Mucosa of gallbladder (tissue), 1 donor: ENCODE measurements at places on chromosomes 7 and 10. TPM values are rescaled to one million over a fixed set of nuclear protein-coding genes. Genes with fewer than 3 reads are reported as not detected.

GRCh38 chr7:33354201-33354600, 224.8 kb downstream of the BBS9 start:
- DNase-seq = no peak

DNA sequence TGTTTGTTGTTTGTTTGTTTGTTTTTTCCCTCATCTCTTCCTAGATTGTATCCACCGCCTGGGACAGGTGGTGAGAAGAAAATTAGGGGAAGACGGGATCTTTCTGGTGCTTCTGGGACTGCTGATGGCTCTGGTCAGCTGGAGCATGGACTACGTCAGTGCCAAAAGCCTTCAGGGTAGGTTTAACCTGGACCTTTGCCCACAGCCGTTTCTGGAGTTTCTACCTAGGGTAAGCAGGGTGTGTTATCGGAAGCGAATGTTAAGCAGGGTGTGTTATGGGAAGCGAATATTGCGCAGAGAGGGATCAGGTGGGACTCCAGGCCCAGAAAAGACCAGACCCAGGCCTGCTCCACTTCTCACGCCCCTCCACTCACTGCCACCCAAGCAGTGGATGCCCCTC, 4.7 kb downstream of the CLCN1 start:
- DNase-seq = no peak

DNA sequence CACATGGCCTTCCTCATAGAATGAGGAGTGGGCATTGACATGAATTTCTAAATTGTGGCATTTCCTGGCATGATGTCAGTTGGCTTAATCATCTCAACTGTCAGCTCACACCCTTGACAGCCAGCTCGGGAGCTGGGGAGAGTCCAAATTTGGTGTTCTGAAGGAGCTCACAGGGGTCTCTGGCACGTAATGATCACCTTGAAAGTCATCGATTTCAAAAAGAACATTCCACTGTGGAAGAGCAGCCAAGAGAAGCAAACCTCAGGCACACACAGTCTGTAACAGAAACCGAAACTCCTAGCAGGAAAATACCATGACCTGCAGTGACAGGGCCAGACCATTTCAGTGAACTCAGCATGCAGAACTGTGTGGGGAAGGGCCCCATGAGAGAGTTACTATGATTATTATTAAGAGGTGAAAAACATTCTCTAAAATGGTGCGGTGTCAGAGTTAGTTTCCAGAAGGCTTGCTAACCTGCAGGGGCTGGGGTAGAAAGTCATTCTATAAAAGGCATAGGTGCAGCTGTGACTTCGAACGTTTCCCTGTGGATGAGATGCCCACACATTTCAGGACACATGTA, 26.4 kb upstream of the KLF6 start:
- peak; percentile 57 for DNase-seq

DNA sequence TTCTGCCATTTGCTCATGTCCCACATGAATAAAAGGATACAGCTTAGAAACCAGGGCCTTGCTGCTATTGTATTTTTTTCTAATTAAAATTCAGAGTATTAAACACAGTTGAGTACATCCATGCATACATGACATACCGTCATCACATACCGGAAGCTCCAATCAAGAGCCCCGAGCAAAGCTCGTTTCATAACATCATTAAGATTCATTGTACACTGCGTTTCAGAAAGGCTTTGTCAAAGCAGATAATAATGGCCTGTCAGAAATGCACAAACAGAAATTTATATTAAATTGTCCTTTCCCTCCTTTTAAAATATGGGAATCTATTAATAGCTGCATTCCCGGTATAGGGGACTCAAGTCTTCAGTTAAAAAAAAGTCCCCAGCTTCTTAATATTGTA, 103.4 kb downstream of the PRTFDC1 start:
- DNase-seq = no peak

- DNase-seq = no peak
Measured at GRCh38 chr10:84138478-84139125, 707 bp upstream of the GHITM start.

DNA sequence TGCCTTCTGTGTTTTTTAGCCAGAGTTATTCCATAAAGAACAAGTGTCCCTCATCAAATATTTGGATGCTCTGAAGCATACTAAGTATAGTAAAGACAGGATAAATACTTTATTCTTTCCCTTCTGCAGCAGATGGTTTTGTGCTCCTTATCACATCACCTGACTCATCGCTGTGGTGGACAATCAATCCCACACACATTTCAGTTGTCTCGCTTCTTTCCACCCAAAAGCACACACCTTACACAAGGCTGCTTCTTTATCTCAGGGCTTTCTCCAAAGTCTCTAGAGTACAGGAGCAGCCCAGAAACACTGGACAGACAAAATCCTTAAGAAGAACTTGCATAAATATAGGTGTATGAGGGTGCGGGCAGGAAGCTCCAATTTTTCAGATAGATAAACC, 43.4 kb downstream of the IGF2BP3 start:
- DNase-seq = no peak

- no peak for DNase-seq
Measured at GRCh38 chr7:151240942-151241754, 7.3 kb downstream of the SMARCD3 start.

DNA sequence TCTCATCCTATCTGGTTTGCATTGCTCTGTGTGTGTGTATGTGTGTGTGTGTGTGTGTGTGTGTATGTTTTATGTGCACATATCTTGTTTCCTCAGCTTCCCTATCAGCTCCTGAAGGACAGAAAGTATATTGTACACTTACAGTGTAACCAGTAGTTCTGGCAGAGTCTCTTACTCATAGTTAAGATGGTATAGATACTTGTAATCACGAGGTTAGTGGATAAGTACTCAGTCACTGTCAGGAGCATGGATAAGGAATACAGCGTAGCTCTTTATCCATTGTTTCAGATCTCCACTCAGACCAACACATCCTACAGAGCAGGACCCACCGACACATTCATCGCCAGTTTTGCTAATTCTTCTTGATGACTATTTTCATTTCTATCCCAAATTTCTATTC, 275.0 kb downstream of the TSPAN12 start:
- DNase-seq = no peak

DNA sequence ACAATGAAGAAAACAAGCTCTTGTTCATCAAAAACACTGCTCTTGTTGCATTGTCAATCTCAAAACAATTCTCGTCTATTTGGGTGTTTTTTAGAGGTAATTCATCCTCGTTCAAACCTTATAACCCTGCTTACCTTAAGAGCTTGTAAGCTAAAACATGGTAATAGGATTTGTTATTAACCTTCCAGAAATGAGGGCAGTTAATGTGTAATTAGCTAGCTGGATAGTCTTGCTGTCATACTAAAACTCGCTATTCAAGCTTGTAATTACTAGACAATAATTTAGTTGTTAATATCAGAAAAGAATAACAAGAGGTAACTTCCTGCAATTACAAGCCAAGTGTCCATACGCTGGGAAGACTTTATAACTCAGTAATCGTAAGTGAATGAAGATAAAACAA, 101.6 kb downstream of the UBE2H start:
- DNase-seq = no peak

DNA sequence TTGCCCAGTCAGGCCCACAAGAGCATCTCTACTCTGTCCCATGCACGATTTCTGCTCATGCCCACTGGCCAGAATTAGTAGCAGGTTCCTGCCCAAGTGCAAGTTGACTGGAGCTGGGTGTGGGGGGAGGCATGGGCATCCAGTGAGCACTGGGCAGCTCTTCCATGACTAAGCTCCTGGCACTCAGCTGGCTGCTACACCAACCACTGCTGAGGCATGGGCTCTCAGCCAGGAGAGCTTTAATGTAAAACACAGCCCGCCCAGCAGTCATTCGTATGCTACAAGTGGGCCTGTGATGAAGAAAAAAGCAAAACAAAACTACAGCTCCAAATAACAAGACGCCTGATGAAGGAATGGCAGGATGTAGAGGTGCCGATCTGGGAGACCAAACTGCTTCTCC, 335.4 kb upstream of the PFKP start:
- no peak for DNase-seq

DNA sequence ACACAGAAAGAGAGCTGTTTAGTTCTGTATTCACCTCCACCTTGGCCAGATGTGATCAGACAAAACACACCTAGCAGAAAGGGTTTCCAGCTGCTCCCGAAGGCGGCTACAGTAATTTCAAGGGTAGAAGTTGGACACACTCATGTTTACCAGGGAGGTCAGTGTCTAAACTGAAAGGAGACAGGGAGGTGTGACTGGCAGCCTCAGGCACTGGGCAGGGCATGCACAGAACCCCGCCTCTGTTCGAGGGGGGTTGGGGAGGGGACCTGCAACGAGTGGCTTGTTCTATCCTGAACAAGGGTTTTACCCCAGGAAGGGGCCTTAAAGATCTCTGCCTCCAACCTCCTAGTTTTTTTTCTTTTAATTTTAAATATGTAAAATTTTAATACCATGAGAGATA, 49.6 kb downstream of the BPGM start:
- DNase-seq = no peak

DNA sequence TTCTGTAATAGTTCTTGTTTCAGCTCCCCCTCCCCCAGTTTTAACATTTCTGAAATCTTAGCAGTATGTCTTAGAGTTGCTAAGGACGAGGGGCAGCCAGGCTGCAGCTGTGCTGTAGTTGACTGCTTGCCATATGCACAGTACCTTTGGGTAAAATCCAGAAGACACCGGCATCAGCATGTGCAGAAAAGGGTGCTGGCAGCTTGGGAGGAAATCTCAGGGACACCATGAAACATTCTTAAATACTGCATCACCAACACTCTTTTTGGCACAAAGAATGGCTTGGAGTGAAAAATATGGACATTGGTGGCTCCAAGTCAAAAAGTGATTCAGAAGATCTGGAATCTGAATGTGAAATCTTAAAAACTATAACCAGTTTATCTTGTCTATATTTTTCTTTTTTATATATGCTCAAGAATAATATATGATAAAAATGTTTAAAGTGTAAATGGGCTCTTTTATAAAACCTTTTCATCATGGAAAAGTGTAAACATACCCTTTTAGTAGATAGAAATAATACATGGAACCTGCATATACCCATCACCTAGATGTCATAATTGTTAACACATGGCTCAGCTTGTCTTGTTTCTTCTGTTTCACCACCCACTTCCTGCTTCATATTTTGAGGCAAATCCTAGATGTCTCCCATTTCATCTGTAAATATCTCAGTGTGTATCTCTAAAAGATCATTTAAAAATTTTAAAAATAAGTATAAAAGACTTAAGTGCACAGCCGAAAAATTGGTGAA, 34.4 kb upstream of the ARMS2 start:
- no peak for DNase-seq

GRCh38 chr10:110972231-110973134, 53.1 kb downstream of the SHOC2 start:
- DNase-seq = no peak

DNA sequence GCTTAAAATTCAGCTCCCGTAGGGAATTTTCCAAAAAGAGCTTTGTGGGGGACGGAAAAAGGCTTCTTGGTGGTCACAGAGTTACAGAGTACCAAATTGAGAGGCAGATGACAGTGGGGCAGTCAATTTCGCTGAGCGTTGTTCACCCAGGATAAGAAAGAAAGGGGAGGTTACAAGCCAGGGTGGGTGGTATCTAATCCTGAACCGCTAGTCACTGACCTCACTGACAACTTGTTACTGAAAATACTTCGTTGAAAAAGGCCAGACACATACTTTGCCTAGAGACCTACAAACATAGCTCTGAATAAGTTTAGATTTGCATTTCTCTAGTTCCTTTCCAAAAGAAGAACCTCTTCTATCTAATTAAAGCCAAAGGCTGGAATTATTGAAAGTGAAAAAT, at the start of gene CTNNA3:
TSS of gene CTNNA3 (minus strand) at position 167 of the 400 bp plus-strand sequence.
- no peak for DNase-seq

- no peak for DNase-seq
Measured at GRCh38 chr10:77556990-77557601, 80.5 kb downstream of the KCNMA1 start.

DNA sequence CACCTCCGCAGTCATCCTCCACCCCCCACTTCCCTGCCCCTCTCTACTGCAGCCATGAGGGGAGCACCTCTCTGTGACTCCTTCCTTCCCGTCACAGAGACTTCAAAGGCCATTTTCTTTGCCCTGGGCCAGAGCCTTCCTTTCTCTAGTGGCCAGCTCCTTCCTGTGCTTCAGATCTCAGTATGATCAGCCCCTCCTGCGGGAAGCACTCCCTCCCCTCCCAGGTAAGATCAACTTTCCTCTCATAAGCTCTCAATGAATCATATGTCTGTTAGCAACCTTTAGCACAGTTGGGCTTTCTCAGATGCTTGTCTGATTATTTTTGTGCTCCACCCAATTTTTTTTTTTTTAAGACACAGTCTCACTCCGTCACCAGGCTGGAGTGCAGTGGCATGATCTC, 241.0 kb upstream of the PRSS1 start:
- DNase-seq = peak; percentile 38

GRCh38 chr7:144842377-144842851, 6.6 kb upstream of the TPK1 start:
- peak; percentile 55 for DNase-seq

- no peak for DNase-seq
Measured at GRCh38 chr10:59944339-59944935, 38.1 kb upstream of the CCDC6 start.

DNA sequence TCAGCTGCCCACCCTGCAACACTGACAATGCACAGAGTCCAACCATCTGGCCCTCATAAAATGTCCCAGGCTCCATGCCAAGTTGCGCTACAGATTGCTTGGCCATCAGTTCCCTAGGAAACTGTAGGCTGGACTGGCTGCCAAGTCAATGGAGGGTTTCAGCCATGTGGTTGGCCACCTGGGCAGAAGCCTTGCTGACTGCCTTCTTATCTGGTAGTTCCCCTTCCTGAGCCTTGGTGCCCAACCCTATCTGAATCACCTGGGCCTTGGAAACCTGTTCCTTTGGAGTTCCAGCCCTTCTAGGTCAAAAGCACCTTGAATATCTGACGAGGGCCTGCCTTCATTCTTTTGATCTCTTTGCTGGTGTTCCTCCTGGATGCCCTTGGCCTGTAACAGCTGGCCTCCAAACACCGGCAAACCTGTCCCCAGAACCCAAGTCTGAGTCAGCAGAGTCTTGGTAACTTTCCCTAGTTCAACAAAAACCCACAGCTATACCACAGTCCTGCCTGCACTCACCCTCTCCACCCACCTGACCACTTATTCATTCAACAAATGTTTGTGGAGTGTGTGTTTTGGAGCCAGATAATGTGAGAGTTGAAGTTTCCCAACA, 37.4 kb upstream of the KDM7A start:
- peak; percentile 39 for DNase-seq

- no peak for DNase-seq
Measured at GRCh38 chr10:62231371-62231770, 37.3 kb downstream of the RTKN2 start.

GRCh38 chr7:29278337-29279069, 83.9 kb downstream of the CHN2 start:
- DNase-seq = no peak

- DNase-seq = no peak
Measured at GRCh38 chr7:73573276-73573675, 5.1 kb downstream of the TBL2 start.

RBP4 gene
- total RNA-seq = 59.9 TPM

NRP1 gene
- total RNA-seq = 76.2 TPM

CTAGE4 gene
- total RNA-seq = 7.5 TPM

CADPS2 gene
- 38.4 TPM for total RNA-seq

PDE6C gene
- total RNA-seq = not detected

PLPP4 gene
- total RNA-seq = 0.60 TPM

GBX1 gene
- not detected for total RNA-seq

MUC12 gene
- 0.72 TPM for total RNA-seq

TBXAS1 gene
- 40.9 TPM for total RNA-seq

HSPA12A gene
- total RNA-seq = 16.5 TPM

VGF gene
- total RNA-seq = 0.29 TPM

KCNH2 gene
- 49.4 TPM for total RNA-seq

TAS2R3 gene
- total RNA-seq = 1.5 TPM

GPER1 gene
- total RNA-seq = 4.7 TPM

ARL4A gene
- 19.1 TPM for total RNA-seq

DENND2A gene
- total RNA-seq = 14.0 TPM

RHOBTB1 gene
- 16.8 TPM for total RNA-seq

FGL2 gene
- total RNA-seq = 42.3 TPM

TRPV6 gene
- 47.3 TPM for total RNA-seq

PON1 gene
- total RNA-seq = 8.9 TPM

ODAD2 gene
- 0.86 TPM for total RNA-seq
